ENCODE measurements at places on chromosomes 5 and 9.

- no peak for DNase-seq
These were observed 169.9 kb downstream of the SLC28A3 start for GRCh38 chr9:84170521-84171141.

DNA sequence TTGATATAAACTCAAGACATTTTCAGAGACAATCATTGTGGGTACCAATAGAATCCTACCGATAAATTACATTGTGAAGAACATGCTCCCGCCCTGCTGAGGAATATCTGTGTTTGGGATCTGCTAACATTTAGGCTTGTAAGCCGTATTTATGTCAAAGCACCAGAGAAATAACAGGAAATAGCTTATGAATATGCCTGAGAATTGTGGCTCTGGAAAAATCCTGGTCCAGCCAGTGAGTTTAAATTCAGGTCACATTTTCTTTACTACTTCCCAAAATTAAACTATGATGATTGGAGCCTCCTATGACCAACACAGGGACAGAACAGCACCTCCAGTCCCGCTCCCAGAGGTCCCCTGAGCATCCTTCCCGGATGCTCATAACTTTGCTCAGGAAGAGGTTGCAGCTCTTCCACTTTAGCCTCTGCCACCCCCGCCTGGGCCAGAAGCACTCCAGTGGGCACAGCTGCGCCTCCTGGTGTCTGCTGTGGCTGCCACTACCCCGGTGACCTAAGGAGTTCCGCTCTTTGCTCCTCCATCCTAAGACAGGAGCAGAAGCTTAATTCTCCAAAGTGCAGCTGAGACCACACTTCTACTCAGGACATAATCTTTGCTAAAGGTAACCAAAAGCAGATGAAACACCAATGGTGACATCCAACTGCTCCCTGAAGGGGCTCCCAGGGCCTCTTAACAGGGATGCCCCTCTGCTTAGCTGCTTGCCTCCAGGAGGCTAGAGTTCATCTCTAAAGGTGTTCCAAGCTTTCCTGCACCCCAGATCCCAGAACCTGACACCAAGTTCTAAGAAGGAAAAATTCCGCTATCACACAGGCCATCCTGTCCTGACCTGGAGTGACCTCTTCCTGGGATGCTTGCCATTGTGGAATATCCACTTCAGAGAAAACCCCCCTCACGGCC lies 58.8 kb downstream of the SLC1A1 start:
- DNase-seq = no peak

DNA sequence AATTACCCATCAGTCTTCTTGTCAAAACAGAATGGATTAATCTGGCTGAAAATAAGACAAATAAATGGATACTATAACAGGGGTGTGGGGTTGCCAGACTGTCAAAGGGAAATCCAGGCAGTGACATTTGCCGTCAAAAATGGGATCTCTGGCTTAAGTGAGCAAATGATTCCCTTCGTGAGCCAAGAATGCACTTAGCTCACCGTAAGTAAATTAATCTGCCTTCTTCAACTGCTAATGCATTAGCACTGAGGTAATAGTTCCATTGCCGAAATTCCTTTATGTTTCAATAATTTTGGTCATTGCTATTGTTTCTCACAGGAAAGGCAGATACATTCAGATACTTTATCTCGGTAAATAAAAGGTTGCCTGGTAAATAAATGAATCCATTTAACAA lies 377.8 kb downstream of the KIAA0825 start:
- no peak for DNase-seq

GRCh38 chr5:60597572-60598320 lies 102.2 kb downstream of the DEPDC1B start:
- peak; percentile 30 for DNase-seq

DNA sequence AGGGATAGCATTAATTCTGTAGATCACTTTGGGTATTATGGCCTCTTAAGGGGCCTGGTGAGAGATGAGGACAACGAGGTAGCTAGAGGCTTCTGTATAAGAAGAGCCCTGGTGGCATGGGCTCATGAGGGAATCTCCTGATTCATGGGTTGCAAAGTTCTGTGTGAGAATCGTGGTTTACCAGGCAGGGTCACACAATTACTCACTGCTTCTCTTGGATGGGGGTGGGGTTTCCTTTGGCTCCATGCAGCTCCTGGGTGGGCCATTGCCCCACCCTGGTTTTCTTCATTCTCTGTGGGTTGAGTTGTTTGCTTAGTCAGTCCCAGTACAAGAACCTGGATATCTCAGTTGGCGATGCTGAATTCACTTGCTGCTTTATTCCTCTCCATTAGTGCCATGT lies 30.9 kb upstream of the TNFSF15 start:
- DNase-seq = no peak

Data from B cell (primary cell).